ENCODE measurements at places on chromosomes 2 and 18. TPM values are rescaled to one million over a fixed set of nuclear protein-coding genes. Genes with fewer than 3 reads are reported as not detected.
A peak's percentile ranks its signal among the peaks of the same experiment; 100 is the strongest.

- peak; percentile 71 for DNase-seq
Measured at GRCh38 chr2:23574919-23575654, 190.1 kb downstream of the KLHL29 start.

Gene SLC4A5
- polyA plus RNA-seq: 3.7 TPM

Gene SPOPL
- 32.6 TPM for polyA plus RNA-seq

Gene RRM2
- polyA plus RNA-seq: 83.6 TPM

GRCh38 chr2:50116096-50117010, 915.6 kb downstream of the NRXN1 start:
- no peak for DNase-seq

GRCh38 chr2:98634406-98635092, 26.2 kb downstream of the UNC50 start:
- no peak for DNase-seq

Gene ANKRD30BL
- 0.85 TPM for polyA plus RNA-seq

DNA sequence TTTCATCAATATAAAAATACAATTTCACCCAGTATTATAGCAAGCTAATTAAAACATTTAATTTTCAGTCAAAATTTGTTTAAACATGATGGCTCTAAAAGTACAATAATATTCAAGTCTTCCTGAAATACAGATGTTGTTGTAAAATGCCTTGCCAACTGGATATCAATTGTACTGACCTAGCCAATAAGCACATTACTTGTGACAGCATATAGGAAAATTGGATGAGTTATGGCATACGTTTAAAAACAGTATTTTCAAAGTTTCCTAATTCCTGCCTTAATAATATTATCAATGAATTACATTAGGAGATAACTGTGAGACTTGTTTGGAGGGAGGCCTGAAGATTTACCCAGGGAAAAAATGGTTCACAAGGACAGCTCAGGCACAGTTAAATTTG, 336.9 kb upstream of the CDH20 start:
- no peak for DNase-seq

Gene MRPL53
- 37.7 TPM for polyA plus RNA-seq

Gene SH3BP4
- polyA plus RNA-seq: 33.7 TPM

Gene RGPD3
- 0.12 TPM for polyA plus RNA-seq

DNA sequence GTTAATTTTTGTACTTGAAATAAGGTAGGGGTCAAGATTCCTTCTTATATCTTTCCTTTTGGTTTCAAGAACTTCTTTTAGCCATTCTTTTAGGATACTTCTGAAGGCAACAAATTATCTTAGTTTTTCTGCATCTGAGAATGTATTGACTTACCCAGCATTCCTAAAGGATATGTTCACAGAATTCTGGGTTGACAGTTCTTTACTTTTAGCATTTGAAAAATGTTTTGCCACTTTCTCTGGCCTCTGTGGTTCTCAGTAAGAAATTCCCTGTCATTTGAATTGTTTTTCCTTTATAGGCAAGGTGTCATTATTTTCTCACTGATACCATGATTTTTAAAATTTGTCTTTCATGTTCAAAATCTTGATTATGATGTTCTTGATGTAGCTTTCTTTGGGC, 162.4 kb downstream of the GALNT1 start:
- no peak for DNase-seq

DNA sequence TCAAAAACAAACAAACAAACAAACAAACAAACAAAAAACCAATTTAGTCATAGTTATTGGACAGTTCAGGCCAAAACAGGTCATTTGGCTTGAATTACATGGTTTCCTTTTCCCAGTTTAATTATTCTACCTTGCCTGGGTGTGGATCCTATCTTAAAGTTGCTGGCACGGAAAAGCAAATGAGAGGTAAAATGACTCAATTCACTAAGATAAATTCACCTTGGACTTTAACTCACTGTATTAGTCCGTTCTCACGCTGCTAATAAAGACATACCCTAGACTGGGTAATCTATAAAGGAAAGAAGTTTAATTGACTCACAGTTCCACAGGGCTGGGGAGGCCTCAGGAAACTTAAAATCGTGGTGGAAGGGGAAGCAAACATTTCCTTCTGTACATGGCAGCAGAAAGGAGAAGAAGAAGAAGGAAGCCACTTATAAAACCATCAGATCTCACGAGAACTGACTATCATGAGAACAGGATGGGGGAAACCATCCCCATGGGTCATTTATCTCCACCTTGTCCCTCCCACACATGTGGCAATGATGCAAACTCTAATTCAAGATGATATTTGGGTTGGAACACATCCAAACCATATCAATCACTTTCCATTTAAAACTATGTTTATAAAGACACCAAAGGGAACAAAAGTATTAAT, 22.5 kb upstream of the TRAPPC8 start:
- no peak for DNase-seq

Gene TSN
- polyA plus RNA-seq: 108 TPM

- no peak for DNase-seq
Measured at GRCh38 chr2:142980246-142981068, 103.0 kb downstream of the KYNU start.

DNA sequence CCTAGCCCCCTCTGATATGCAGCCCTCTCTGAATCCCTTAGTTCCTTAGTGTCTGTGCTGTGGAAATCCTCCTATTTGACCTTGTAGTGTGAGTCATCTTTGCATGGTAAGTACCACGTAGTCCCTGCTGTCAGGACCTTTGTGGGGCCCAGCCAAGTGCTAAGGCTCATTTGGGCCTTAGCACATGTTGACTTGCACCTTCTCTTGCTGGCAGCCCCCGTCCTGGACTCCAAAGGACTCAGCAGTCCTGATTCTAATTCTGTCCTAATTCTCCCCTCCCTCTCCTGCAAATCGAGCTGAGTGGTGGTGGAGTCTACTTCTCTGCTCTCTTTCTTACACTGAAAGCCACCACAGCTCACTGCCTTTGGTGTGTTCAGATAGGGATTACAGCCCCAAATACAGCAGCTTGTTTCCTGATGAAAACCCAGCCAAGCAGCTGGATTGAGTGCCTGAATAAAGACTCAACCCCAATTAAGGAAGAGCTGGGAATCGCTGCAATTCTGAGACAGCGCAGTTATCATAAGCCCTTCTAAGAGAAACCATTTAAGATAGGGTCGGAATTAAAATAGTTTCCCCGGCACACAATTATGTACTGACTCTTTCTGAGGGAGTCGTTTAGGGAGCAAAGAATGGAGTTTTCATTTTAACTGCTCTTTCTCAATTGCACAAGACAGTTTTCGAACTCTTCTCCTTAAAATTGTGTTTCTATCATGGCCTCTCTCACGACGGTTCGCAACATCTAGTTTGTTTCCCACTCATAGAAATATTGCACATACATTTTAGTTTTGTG, 215.6 kb upstream of the TNP1 start:
- no peak for DNase-seq

- DNase-seq: no peak
Measured at GRCh38 chr2:186617771-186618170, 27.9 kb downstream of the ITGAV start.

DNA sequence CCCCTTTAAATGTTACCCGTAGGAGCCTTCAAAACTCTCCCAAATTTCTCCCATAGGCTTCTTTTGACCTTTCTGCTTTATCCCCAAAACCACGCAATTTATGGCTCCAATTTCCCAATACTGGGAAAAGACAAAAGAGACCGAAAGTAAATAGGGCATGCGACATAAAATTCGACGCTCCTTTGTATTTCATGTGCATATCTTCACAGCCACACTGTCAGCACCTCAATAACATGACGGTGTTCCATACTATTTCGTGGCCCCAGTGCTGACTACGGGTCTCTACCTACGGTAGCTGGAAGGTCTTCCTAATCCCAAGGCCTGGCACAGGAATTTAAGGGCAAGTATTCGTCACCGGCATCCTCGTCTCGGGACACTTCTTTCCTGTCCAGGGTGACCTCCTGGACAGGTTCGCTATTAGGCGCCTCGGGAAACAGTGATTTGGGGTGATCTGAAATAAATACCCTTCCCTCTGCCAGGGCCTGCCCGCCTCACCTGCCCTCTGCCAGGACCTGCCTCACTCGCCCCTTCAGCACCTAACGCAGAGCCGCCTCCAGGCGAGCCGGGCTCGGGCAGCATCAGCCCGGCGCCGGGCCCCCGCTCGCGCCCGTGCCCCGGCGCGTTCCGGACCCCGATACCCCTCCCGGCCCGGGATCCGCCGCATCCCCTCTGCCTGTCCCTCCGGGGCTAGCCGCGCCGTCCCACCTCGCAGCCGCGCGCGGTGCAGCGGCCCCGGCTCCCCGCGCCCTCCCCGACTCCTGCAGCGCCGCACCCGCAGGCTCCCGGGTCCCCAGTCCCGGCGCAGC, 680 bp downstream of the DTNB start:
- DNase-seq: peak; percentile 50

DNA sequence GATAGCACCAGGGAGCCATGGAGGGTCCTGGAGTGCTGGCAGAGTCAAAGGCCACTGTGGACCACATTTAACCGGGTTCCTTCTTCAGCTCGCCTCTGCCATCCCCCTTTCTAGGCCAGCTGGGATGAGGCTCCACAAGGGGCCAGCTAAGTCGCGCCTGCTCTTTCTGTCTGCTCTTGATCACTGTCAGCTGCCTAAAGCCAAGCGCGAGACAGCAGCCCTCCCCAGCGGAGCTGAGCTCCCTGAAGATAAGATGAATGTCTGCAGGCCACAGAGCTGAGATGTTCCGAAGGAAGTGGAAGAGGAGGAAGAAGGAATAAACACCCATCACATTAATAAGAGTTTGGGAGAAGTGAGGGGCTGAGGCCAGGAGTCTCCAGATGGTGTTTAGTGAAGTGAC, 99.6 kb downstream of the CELF4 start:
- DNase-seq: no peak

DNA sequence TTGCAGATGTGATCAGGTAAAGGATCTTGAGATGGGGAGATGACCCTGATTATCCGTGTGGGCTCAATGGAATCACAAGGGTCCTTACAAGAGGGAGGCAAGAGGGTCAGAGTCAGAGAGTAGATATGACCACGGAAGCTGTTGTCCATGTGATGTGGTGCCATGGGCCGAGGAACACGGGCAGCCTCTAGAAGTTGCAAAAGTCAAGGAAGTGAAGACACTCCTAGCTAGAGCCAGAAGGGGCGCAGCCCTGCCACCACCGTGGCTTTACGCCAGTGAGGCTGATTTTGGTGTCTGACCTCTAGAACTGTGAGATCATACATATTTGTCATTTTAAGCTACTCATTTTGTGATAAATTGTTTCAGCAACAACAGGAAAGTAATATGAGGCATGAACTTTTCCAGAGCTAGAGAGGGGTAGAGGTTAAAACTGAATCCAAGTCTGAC, 114.4 kb downstream of the CAPN13 start:
- DNase-seq: no peak

DNA sequence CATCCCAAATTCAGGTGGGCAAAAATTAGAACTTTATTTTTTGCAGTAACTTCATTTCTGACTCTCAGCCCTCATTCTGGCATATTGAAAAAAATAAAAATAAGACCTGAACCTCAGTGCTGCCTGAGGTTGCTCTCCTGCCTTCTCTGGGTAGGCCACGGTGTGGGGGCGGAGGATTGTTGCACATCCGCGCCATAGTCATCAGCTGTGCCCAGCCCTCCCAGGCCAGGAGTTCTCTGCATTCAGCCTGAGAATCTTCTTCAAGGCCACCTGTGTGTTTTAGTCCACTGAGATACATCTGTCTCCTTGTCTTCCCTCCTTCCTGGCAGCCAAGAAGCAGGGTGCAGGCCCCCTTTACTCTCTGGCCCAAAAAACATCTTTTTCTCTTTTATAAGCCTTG, 94.7 kb downstream of the ARMC9 start:
- no peak for DNase-seq

- no peak for DNase-seq
Measured at GRCh38 chr2:230512955-230513748, 97.2 kb downstream of the SP100 start.

GRCh38 chr2:205041472-205042130, 496.3 kb downstream of the PARD3B start:
- DNase-seq: no peak

GRCh38 chr2:38268691-38269327, 108.3 kb downstream of the ATL2 start:
- no peak for DNase-seq

GRCh38 chr18:7272311-7273049, 41.6 kb downstream of the LRRC30 start:
- peak; percentile 85 for DNase-seq

Gene GPR39
- 3.3 TPM for polyA plus RNA-seq

DNA sequence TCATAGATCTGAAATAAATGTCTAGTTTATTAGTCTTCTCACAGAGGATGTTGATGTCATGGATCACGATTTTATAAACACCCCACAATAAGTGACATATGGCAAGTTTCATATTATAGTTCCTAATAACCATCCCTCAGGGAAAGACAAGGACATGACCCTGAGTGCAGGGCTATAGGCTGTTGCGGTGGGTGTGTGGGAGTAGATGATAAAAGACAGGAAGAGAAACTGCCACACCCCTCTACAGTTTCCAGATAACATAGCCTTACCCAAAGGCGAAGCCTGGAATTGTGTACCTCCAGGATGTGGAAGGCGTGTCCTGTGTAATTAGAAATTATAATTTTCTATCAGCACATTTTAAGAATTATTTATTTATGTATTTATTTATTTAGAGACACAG, 2.4 kb upstream of the NEDD4L start:
- no peak for DNase-seq

DNA sequence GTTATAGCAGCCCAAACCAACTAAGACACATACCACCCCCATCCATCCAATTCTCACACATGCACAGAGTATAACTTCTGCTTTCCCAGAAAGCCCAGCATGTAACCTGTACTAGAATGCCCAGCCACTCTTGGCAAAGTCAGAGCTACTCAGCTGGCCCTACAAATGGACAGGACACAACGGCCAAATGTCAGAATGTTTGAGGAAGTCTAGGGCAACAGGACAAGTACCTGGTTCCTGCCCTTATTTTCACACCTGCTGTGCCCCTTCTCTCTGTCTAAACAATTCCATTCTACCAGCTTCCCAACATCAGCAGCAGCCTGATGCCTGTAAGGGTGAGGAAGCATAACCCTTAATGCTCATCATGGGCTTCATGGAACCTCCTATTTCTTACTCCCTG, 15.1 kb upstream of the BZW1 start:
- DNase-seq: no peak

GRCh38 chr2:88067598-88067997, at the start of gene SMYD1:
Gene SMYD1, plus strand, starts transcription at chr2:88067825. Its CDS starts 40 bp downstream, at chr2:88067865.
- DNase-seq: no peak

DNA sequence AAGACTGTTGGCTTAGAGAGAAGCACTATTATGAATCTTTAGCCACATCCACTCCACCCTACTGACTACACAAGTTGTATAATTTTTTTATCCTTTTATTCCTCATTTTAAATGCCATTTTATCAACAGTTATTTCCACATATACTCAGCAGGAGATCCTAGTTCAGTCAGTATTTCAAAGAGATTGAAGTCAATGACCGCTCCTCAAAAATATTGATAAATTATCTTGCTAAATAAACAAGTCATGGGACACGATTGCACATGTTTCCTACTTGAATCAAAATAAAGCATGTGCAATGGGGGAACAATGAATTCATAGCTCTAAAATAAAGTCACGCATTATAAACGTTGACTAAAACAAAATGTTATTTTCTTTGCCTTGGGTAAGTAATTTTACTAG, 496.5 kb downstream of the LRRTM4 start:
- DNase-seq: no peak

DNA sequence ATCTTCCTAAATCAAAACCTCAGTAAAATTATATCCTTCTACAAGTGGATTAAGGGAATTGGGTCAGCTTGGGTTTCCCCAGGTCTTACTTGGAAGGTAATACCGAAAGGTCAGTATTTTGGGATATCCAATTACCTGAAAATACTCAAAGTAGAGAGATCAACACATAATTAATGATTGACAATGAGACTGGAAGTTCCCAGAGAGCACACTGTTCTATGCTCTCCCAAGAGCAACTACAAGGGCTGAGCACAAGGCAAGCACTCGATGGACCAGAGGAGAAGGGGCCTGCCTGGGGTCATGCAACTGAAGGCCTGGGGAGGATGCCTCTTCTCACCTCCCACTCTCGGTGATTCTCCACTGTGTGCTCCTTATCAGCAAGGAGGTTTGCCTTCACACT, 159.2 kb upstream of the ACAA2 start:
- no peak for DNase-seq

Data from left kidney (tissue), 8 donors.